ENCODE measurements at places on chromosomes 7 and 10.

- DNase-seq = no peak
These were observed 28.9 kb upstream of the PCBD1 start for GRCh38 chr10:70917226-70917625.

- DNase-seq = no peak
These were observed 30.9 kb downstream of the MAD1L1 start for GRCh38 chr7:2201686-2202360.

DNA sequence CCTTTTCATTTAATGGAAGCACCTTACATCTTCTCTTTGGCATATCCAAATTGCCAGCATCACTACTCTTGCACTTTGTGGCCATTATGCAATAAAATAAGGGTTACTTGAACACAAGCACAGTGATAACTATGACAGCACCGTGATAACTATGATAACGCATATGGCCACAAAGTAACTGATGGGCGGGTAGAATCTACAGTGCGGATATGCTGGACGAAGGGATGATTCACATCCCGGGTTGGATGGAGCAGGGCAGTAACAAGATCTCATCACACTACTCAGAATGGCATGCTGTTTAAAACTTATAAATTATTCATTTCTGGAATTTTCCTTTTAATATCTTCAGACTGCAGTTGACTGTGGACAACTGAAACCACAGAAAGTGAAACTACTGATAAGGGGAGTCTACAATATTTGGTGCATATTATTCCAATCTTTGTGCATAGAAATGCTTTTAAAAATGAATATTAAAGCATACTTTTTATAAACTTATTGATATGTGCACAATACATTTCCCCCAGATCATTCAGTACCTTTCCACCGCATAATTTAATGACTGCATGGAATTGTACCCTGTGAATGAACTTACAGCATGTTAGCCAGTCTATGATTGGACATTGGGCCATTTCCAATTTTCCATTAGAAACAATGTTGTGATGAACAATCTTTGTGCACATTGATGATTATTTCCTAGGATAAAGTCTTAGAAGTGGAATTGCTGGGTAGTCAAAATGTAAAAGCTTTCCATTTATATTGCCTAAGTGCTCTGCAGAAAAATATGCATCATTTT, 136.4 kb downstream of the WNT2 start:
- no peak for DNase-seq

GRCh38 chr10:24494236-24494635, 229.5 kb downstream of the ARHGAP21 start:
- no peak for DNase-seq

GRCh38 chr7:138493535-138493934, 33.5 kb downstream of the TRIM24 start:
- DNase-seq = no peak

DNA sequence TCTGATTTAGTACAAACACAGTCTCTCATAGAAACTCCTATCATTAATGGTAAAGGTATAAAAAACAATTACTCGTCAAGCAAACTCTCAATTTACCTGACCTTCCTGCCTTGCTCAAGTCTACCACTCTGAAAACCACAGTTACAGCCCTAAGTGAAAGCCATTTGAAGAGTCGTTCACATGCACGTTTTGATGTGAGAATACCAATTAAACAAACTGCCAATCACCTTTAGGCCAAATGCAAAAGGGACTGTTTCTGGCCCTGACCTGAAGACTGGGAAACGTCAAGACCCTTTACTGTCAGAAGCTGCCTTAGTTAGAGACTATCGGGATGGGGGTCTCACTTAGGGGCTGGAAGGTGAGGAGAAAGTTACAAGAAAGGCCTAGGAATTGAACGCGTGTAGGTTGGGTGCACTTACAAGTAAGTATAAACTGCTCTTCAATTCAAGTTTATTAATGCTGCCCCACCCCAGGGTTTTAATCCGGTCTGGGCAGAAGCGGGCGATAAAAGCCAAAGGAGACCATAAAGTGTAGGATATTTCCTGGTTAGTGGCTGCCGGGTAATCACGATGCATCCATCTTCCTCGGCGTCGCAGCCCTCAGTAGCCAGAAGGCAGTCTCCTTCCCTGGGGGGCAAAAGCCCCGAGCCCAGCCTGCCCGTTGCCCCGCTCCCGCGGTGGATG, 935 bp downstream of the TM9SF3 start:
- DNase-seq = no peak

DNA sequence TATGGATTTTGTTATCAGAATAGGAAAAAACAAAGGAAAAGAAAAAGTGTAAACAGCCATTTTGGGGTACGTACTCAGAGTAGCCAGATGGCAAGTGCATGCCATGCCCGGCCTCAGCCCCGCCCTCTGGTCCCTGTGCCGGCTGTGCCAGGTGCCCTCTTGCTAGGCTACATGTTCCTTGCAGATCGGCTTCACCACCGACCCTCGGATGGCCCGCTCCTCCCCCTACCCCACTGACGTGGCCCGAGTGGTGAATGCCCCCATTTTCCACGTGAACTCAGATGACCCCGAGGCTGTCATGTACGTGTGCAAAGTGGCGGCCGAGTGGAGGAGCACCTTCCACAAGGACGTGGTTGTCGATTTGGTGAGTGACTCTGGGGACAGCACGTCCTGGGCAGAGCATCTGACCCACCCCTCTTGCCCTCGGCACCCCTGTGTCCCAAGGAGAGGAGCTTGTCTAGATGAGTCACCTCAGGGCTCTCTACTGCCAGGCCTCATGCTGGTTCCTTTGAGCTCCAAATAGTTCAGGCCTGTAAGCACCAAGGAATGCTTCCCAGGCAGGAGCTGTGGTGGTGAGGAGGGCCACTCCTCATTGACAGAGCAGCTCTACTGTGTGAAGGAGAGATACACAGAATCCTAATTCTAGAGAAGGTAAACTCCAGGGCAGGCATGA, 54.9 kb upstream of the ZMIZ2 start:
- DNase-seq = no peak

DNA sequence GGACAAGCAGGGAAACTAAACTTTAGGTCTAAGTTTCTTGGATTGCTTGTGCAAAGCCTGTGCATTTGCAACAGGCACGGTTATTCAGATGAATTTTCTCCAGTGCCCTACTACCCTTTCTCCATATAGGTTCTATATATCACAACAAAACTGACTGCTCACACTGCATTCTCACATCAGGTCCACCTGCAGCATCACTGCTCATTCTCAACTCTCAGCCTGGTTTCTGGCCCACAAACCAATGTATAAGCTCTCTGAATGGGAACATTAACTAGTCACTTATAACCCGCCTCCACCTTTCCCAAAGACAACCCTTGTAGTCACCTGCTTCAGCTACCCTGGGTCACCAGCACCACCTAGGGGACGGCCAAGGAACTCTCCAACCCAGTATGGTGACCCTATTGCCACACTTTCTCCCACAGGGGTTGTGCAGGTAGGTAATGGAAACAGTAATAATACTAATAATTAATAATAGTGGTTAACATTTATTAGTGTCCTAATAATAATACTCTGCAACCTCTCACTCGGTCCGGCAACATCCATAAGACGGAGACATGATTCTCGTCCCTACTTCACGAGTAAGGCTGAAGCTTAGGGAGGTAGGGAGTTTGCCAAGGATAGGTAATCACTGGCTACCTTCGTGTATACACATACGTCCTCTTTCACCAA, 97.3 kb downstream of the CLEC2L start:
- DNase-seq = peak; percentile 45

DNA sequence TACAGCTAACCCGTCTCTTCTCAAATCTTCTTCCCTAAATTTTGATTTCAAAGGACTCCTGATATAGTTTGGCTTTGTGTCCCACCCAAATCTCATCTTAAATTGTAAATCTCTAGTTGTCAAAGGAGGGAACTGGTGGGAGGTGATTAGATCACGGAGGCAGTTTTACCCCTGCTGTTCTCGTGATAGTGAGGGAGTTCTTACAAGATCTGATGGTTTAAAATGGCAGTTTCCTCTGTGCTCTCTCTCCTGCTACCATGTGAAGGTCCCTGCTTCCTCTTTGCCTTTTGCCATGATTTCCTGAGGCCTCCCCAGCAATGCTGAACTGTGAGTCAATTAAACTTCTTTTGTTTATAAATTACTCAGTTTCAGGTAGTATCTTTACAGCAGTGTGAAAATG, 269.3 kb downstream of the POLR1F start:
- no peak for DNase-seq

DNA sequence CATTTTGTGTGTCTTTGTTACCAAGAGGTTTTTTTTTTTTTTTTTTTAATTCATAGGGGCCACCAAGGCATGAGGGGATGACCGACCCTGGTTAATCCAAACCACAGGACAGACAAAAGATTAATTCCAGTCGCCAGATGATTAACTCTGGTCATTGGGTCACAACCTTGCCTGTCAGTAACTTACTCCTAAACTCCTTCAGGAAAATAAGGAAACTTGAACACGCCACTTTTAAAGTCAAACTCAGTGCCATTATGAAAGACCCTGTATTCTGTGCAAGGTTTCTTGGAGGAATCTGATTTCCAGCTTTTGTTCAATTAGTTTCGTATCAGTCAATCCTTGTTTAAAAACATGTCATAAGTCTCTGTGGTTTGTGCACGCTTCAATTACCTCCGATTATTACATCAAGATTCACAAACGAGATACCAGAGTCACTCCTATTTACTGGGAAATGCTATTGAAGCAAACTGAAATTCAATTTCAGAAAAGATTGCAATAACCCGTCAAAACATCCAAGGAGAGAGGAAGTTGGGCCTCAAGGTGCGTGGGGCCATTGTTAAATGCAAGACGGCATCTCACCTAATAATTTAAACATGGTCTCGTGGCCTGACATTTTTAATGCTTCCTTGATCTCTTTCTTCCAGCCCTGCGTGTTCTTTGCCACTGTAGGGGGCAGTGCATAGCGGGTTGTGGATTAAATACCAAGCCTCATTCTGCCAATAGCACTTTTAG, 44.0 kb downstream of the NRP1 start:
- no peak for DNase-seq

DNA sequence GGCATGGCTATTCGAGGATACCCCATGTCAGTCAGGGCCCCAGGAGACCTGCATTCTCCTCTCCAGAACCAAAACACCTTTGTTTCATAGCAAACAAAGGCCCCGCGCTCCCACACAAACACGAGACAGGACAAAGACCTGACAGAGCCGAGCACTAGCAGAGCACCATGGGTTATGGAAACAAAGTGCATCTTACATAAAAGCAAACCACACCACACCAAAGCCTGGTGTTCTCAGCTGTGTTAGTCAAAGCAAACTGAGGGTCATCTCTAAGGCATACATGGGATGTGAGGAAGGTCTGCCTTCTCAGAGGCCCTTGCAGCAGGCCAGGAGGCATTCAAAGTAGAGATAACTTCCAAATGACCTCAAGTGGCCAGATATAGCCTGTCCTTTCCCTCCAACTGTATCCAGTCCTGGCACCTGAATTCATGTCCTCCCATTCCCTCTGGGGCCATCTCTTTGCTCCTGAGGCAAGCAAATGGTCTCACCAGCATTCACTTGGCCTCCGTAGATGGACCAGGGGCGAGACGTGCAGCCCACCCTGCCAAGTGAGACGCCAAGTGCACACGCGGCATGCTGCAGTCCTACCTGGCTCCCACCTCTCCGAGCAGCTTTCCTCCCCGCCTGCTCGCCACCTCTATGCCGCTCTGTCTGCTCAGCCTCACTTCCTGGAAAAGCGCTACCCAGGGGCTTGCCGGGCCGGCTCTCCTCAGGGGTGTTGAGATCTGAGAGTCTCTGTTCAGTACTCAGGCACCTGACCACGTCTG, 45.3 kb upstream of the PDLIM1 start:
- DNase-seq = no peak

GRCh38 chr10:111151595-111152307, 74.9 kb downstream of the ADRA2A start:
- DNase-seq = no peak

GRCh38 chr10:22986771-22987542, 59.1 kb downstream of the ARMC3 start:
- no peak for DNase-seq

DNA sequence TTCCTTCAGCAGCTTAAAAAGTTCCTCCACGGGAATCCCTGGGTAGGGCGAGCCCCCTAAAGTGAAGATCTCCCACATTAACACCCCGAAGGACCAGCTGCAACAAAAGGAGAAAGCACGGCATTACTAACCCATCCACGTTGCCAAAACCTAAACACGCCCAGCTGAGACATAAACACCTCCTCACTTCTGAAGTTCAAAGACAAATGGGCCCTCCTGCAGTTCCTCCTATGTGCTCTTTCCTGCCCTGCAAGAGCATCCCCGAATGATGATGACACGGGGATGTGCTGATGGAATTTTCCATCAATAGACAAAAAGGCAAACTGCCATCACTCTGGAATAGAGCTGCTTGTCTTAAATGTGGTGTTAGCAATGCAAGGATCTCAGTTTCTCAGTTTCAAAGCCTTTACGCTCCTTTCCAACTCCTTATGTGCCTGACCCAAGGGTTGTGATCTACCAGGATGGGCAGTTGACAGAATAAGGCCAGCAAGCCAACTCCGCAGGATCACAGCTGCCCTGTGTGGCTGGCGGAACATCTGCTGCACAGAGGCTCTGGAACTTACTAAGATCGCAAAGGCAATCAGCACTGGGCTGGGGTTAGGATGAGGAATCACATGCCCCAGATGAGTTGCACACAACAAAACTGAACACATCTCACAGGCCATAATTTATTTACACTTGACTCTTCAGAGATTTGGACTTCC, 112.7 kb downstream of the FGFR2 start:
- no peak for DNase-seq

- DNase-seq = no peak
These were observed 169.3 kb downstream of the MAGI2 start for GRCh38 chr7:79284211-79284610.

DNA sequence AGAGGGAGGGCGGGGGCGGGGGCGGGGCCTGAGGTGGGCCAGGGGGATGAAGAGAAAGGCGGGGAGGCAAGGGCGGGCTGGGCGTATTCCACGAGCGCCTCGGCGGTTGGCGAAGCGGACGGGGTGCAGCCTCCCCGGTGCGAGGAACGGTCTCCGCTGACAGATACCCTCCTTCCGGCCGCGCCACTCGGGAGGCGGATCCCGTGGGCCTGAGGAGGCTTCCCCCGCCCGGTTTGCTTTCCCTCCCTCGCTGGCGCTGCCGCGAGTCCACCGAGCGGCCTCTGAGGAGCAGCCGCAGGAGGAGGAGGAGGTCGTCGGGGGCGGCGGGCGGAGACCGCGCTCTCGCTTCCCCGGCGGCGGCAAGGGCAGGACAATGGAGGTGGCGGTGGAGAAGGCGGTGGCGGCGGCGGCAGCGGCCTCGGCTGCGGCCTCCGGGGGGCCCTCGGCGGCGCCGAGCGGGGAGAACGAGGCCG, at the start of gene TRIM24:
Gene TRIM24 (plus strand): TSS at position 84 of the 473 bp plus-strand sequence. CDS start 290 bp downstream, at position 374.
- no peak for DNase-seq

- no peak for DNase-seq
These were observed 60.4 kb upstream of the KCNIP2 start for GRCh38 chr10:101903827-101904550.

DNA sequence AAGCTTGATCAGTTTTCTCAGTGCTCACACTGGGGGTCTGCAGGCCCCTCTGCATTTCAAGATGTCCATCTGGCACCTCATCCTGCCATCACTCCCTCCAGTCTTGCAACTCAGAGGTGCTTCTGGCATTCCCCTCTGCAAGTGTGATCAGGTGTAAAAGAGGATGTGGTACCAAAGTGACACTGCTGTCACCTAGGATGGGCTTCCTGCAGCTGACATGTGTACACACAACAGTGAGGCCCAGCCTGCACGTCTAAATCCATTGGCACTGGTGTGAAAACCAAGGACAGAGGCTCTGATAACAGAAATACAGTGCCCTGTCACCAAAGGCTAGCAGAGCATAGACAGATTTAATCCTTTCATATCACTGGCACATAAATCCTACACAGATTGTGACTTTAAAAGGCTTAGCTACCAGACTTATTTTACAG, 162.5 kb upstream of the CELF2 start:
- no peak for DNase-seq

GRCh38 chr10:101718690-101719275, 23.8 kb upstream of the FBXW4 start:
- no peak for DNase-seq
